ENCODE measurements at places on chromosomes 1 and 21.

DNA sequence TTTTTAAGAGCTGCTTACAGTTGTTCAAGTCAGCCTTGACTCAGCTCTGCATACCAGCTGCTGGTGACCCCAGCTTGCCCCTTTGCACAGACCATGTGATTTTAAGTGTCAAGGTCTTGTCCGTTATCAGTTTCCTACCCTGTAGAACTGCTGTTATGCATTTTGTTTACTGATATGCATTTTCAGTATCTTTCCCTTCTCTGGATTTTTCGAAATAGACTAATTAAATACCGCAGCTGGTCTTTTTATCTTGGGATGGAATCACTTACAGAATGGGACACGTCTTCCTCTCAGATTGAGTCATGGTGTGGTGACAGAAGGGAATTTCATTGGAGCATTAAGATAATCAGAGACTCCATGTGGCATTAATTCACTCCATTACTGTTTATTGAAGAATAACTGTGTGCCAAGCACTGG, 145.6 kb downstream of the FMN2 start:
- no peak for DNase-seq

DNA sequence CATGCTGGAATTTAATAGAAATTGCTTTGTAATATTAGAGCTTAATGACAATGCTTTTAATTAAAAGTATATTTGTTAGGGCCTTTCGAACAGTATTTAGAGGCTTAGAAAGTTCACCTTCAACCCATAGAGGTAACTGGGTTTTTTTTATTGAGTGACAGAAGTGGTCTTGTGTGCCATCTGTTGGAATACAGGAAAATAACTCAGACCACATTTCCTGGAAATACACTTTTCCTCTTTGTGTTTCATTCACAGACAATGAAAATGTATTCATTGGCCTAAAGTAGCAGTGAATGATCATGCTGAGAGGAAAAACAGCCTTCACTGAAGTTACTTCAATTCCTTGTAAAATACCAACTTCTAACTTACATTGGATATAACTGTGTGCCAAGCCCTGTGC, 83.6 kb upstream of the L1TD1 start:
- DNase-seq = no peak

DNA sequence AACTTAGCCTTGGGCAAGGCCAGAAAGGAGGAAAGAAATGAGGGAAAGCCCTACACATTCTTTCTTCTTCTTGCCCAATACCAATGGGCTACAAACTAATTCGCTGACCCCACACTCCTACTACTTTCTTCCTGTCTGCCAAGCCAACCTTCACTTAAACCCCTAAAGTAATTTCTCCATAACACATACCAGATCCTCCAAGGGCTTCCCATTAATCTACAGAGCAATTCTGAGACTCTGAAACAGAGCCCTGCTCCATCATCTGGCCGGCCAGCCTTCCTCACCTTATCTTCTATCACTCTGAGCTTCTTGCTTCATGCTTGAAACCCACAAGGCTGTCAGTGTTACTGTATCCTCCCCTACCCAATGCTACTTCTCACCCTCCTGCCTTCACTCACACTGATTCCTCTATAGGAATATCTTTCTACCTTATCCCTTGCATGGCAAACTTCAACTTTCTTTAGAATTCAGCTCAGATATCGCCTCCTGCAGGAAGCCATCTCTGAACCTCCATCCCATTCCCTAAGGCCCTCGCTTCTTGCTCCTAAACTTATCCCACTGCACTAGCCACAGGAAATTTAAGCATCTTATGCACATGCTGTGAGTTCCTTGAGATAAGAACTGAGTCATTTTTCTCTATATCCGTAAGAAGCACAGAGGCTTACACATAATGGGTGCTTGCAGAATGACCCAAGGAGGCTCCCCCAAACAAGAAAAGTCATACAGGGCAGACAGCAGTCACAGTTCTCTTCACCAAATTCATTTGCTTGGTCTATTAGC, 81.9 kb downstream of the JAK1 start:
- DNase-seq = no peak

- no peak for DNase-seq
Observed at GRCh38 chr1:185322636-185323035, 5.6 kb upstream of the IVNS1ABP start.

DNA sequence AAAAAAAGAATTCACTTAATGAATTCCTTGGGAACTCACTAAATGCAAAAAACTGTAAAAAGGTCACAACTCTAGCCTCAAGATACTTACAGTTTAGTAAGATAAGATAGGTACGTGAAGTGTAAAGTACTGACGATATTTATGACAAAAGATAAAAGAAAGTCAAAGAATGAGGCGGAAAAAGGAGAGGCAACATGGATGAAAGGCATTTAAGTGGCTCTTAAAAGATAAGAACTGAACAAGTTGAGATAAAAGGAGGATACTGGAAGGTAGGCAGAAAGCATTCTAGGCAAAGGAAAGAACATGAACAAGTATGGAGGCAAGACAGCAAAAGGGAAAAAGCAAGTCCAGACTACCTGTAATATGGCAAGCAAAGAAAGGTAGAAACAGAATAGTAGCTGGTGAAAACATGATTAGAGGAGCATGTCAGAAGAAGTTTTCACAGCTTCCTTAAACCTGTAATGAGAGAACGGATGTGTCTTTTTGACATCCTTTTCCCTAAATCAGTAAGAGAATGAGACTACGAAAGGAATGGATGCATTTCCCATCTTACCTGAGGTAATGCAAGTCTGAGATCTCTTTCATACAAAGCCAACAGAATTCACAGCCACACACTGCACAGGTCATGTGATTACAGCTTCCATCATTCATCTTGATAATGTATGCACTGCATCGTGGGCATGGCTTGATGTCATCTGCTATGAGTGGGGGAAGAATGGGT, 16.8 kb downstream of the RNF19B start:
- no peak for DNase-seq
